Brain (organoid and tissue), 16 donors: ENCODE measurements at places on chromosomes 6 and 20. TPM values are rescaled to one million over a fixed set of nuclear protein-coding genes. Genes with fewer than 3 reads are reported as not detected.

The CYP39A1 gene
- 0.48 TPM for polyA plus RNA-seq

The NHSL1 gene
- 18.2 TPM for polyA plus RNA-seq

The PMEPA1 gene
- 43.8 TPM for polyA plus RNA-seq

The COL9A3 gene
- polyA plus RNA-seq, result 17.5 TPM

The TBCC gene
- polyA plus RNA-seq, result 40.8 TPM

The CST3 gene
- polyA plus RNA-seq, result 1,324 TPM

The VIP gene
- 0.27 TPM for polyA plus RNA-seq

The EDN3 gene
- polyA plus RNA-seq, result 0.87 TPM
